ENCODE measurements at places on chromosomes 2 and 18.

- DNase-seq = no peak
These were observed 292.4 kb downstream of the ZEB2 start for GRCh38 chr2:144227427-144228105.

DNA sequence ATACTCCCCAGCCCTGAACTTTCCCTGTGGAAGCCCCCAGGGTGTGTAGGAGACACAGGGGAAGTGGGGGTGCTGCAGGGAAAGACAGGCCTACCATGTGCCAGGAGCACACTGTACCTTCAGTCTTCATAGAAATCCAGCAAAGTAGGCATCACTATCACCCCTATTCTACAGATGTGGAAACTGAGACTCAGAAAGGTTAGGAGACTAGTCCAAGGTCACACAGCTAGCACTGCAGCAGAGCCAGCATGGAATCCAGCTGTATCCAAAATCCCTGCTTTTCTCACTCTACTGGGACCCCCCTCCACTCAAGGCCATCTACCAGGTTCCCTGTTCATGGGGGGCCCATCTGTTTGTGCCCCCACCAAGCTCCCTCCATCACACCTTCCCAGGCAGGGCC, 6.8 kb downstream of the DNPEP start:
- no peak for DNase-seq

GRCh38 chr2:86087936-86088850, 17.5 kb downstream of the POLR1A start:
- no peak for DNase-seq

- DNase-seq = peak; percentile 73
These were observed 2.0 kb upstream of the HK2 start for GRCh38 chr2:74831693-74832530.

- peak; percentile 67 for DNase-seq
These were observed 494 bp downstream of the ANKZF1 start for GRCh38 chr2:219230059-219230540.

DNA sequence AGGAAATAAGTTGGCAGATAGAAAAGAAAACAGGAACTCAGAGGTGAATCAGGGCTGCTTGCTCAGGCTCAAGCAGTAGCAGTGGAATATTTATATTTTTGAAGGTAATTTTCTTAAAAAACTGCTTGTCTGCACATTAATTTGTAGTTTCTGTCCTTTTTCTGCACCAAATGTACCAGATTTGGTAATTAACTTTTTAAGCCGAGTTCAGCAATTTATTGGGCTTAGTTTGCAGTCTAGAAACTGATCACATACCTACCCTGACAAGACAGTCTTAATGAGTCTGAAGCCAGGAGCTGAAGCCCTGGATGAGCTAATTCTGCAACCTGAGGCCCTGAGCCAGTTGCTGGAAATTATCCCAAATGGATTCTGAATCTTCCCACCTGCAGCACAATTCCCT, 647.0 kb downstream of the TDRD15 start:
- DNase-seq = no peak

DNA sequence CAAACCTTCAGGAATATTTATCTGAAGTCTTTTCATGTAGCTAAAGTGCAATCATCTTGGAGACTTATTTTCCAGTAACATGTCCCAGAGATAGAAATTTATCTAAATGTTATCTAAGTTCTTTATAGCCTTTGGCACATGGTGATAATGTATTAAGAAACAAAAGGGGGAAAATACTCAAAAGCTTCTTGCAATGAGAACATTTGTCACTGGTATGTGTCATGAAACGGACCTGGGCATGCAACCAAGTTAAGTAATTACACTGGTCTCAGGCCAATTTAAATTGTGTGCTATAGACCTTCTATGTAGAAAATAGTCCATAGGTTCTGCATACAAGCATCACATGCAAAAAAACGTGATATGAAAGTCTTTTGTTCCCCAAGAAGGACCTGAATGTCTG, 136.2 kb downstream of the SLC8A1 start:
- DNase-seq = peak; percentile 71

- no peak for DNase-seq
These were observed 130.7 kb downstream of the TMEM247 start for GRCh38 chr2:46610021-46610420.

- DNase-seq = no peak
These were observed 69.9 kb downstream of the RHOB start for GRCh38 chr2:20516646-20517341.

DNA sequence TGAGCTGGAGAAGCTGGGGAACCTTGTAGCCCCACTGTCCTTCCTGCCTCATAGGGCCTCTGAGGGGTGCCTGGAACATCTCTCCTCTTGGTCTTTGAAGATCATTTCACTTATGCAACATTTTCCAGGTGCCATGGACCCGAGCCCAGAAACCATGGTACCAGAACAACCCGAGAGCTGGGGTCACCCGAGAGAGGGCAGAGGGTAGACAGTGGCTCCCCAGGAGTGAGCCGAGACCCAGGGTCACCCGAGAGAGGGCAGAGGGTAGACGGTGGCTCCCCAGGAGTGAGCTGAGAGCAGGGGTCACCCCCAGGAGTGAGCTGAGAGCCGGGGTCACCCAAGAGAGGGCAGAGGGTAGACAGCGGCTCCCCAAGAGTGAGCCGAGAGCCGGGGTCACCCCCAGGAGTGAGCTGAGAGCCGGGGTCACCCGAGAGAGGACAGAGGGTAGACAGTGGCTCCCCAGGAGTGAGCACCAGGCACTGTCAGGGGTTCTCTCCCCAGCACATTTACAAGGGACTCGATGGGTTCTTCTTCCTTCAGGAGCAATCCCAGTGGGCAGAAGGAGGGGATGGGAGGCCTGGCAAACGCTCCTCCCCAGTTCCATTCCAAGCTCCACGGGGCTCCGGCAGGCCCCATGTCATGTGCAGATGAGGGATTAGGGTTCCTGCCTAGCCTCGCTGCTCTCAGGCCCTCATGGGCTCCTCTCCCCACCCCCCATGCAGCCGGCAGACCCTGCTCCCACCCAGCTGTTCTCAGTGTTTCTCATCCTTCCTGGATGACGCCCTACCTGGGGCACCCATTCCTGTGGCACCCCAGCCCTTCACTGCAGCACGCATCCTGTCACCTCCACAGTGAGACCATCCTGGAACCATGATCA, 163.5 kb downstream of the RTP5 start:
- no peak for DNase-seq

- DNase-seq = no peak
These were observed 102.2 kb upstream of the ASB18 start for GRCh38 chr2:236366397-236366796.

DNA sequence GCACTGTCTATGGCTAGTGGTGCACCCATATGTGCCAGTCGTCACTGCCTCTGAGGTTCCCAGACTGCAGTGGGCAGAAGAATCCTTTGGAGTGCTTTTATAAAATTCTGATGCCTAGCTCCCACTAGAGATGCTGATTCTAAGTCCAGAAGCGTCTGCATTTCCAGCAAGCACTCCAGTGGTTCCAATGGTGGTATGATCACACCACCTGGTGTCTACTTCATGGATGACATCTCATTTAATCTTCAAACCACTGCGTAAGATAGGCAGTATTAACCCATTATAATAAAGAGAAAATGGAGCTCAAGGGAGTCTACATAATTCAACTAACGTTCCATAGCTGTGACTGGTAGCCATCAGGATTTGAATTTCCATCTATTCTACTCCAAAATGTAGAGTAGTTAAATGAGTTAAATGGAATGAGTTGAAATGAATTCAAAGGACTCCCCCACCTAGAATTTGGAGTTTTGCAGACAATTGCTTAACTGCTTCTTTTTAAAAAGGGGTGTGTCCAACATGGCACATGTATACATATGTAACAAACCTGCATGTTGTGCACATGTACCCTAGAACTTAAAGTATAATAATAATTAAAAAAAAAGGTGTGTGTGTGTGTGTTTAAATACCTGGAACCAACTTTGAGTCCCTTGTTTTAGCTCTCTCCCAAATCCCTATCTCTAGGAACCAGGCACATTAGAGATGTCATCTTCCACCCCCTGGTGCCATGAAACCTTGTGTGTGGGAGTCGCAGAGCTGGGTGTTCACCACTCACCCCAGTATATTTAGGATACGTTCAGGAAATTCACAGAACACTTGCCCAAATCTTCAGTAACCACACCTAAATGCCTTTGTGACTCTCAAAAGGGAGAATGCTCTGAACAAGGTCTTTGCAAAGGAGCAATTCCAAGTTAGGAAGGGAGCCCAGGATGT, 14.1 kb downstream of the LAMA3 start:
- DNase-seq = peak; percentile 80

DNA sequence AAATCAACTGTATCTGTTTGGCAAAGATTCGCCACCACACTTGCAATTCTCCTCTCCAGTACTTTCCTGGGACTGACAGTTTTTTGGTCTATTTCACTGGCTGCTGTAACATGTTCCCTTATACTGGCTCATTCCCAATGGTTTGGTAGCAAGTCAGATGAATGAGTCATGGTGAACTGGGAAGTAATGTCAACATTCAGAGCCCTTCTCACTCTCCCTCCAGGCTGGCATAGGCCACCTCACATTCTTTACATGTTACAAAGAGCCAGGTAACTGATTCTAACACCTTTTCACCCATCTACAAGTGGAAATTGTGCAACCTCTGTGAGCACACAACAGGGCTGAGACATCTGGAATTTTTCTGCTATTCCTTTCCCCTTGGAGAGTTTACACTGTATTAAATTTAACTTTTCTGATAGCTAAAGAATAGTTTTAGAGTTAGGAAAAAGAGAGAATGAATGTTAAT, 111.3 kb upstream of the TLK1 start:
- peak; percentile 98 for DNase-seq

DNA sequence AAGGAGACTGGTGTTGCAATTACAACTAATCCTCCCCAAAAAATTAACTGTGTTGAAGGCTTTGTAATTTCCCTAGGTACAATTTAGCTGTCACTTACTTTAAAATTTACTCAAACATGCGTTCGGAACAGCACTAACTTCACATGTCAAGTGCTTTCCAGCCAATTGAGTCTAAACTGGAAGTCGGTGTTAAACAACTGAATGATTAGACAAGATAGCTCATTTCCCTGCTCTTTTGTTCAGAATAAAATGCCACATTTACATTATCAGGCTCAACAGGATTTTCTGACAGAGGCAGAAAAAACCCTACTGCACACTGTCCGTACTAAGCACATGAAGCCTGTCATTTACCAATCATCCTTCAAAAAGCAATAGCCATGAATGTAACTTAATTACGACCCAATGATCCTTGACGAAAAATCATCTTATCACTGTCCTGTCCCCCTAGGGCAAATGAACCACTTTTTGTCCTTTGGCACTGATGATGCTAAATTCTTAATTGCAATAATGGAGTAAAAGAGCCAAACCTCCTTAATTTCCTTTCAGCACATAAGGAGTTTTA, 56.0 kb downstream of the LRPPRC start:
- DNase-seq = no peak

GRCh38 chr2:30315391-30316063, 84.2 kb downstream of the LBH start:
- DNase-seq = peak; percentile 40

DNA sequence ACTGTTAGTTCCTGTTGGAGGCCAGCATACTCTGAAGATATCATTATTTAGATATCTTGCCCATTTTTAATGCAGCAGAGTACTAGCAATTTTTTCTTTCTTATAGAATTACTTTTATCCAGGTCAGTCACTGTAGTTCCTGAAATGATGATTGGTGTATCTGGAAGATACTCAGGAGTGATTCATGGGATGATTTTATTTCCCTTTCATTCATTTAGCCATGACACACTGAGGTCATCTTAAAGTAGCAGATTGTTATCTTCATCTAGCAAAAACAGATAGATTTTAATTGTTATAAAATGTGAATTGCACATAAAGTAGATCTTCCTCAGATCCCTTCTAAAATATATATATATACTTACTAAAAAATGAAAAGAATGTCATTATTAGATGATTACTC, 109.1 kb downstream of the PIK3C3 start:
- DNase-seq = no peak

GRCh38 chr18:52409727-52410126, 69.7 kb downstream of the DCC start:
- peak; percentile 19 for DNase-seq

DNA sequence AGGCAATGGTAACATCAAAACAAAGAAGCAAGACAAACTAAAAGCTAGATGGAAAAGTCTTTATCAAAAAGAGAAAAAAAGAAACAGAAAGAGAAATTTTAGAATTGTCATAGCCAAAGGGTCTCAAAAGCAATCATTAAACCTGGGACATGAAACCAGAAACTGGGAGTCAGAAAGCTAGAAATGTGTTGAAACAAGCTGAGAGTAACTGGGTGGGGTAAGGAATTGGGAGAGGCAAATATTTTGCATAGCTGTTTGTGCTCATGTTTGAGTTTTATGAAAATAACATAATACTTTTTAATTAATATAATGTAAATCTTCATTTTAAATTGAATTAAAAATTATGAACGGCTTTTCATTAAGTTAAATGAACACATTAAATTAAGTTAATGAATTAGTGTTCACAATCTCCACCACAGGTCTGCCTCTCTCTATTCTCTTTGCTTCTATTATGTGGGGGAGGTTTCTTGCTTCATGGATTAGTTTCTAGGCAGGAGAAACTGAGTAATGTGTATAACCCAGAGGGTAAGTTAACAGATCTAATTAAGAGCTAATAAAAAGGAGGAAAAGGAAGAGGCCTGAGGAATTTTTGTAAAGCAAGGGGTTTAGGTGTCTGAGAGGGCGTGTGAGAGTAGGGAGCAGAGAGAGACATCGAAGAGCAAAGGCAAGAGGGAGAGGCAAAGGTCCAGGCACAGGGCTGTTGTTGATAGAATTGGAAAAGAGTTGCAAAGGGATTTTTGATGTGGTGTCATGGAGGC, 20.0 kb upstream of the SERPINB2 start:
- no peak for DNase-seq

DNA sequence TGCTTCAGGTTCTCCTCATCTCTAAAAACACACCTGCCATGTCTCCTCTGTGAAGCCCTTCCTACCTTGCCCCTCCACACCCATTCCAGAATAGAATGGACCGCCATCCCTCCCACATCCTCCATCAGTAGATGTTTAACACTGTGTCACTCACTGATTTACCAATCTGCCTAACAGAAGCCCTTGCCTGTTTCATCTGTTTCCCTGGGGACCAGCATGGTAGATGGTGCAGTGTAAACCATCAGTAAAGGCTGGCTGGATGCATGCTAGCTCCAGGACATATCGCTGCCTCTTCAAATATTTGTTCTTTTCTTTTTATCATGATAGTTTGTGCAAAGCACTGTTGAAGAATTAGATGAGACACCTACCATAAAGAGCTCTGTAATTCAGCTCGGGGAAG, 271.4 kb downstream of the PIEZO2 start:
- DNase-seq = no peak
